ENCODE measurements at places on chromosomes 12 and 14.
A peak's percentile ranks its signal among the peaks of the same experiment; 100 is the strongest.

DNA sequence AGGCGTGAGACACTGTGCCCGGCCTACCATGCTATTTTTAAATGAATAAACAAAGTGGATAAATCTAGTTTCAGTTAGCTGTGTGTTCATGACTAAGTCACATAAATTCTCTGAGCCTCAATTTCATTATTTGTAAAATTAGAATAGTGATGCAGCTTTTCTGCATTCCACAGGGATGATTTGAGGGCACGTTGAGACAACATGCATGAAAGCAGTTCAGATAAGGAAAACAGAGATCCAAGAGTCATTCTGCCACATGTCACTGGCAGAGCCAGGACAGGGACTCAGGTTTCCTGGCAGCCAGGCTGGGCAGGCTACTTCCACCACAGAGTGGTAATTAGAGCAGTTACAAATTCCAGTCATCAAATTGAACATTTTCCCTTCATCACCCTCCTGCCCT, 2.9 kb upstream of the PPP4R4 start:
- DNase-seq, result peak; percentile 42

DNA sequence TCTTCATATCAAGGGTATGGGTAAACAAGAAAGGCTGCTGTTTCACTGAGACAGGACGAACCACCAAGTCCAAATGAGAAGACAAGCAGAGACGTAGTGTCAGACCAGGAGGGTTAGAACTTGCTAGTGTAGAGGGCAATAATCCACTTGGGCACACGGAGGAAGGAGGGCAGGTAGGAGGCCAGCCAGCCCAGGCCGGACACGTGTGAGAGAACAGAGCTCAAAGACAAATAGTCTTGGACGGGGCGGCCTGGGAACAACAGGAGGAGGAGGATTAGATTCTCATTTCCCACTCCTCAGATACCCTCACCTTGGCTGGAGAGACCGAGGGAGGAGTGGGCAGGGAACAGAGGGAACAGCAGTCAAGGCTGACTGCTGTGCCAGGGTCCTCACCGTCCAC, 8.8 kb downstream of the DHRS1 start:
- no peak for DNase-seq

- DNase-seq, result no peak
Observed at GRCh38 chr14:95675486-95675885, 10.7 kb upstream of the TCL1B start.

DNA sequence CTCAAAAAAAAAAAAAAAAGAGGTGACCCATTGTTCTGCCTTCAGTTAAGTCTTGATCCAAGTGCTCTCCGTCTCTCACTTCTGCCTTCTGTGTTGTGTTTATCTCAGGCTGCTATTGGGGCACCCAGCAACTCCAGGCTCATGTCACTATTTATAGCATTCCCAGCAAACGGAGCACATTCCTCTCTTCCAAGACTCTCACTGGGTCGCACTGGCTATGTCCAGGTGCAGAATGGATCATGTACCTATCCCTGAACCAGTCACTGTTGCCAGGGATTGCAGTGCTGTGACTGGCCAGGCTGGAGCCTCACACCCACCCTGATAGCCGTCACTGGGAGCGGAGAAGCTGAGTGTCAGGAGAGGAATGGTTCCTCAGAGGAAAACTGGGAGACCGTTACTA, 31.2 kb downstream of the RHOF start:
- DNase-seq, result no peak

DNA sequence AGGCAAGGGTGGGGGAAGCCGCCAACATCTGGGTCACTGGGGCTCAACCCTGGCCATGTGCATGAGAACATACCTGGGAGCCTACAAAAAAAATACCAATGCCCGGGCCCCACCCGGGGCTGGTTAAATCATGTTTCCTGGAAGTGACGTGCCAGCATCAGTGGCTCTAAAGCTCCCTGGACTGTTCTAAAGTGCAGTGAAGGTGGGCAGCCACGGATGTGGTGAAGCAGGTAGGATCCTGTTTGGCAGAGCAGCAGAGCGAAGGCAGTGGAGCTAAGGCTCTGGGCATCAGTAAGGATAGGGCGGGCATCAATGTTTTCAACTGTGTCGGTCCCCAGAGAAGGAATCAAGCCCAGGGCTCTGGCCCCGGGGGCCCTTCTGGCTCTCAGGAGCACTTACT, 525 bp upstream of the GPR68 start:
- DNase-seq, result no peak

DNA sequence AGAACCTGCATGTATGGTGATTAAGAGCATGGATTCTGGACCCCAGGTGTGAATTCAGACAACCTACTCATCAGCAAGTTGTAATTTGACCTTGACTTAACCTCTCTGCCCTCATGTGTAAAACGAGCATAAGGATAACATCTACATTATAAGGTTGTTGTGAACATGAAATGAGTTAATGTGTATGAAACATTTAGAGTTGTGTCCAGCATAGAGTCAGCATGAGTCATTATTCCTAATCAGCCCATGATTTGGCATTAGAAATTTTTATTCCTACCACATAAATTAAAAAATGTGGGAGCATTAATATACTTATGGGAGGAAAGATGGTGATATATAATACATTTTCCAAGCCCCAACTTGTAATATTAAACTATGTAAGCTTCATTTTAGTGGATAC, 95.9 kb upstream of the DDHD1 start:
- peak; percentile 3 for DNase-seq

- no peak for DNase-seq
Observed at GRCh38 chr12:64044191-64044590, 177.9 kb downstream of the KICS2 start.

- peak; percentile 9 for DNase-seq
Observed at GRCh38 chr12:42936991-42937390, 347.4 kb upstream of the PRICKLE1 start.

DNA sequence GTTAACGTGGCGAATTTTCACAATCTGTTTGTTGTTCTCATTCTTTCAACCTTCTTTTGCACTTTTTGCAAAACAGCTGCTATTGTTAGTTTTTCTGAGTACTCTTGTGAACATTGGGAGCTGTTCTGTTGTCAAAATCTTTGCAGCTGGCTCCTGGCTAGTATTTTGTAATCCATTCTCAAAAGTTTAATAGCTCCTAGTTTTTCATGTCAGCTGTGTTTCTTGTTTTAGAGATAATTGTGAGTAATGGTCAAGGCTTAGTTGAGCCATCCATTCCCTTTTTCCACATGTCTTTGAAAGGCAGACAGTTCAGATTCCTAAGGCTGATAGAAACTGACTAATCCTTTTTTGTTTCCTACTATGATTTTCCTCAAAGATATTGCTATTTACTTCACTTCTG, 39.1 kb upstream of the CRADD start:
- peak; percentile 53 for DNase-seq

DNA sequence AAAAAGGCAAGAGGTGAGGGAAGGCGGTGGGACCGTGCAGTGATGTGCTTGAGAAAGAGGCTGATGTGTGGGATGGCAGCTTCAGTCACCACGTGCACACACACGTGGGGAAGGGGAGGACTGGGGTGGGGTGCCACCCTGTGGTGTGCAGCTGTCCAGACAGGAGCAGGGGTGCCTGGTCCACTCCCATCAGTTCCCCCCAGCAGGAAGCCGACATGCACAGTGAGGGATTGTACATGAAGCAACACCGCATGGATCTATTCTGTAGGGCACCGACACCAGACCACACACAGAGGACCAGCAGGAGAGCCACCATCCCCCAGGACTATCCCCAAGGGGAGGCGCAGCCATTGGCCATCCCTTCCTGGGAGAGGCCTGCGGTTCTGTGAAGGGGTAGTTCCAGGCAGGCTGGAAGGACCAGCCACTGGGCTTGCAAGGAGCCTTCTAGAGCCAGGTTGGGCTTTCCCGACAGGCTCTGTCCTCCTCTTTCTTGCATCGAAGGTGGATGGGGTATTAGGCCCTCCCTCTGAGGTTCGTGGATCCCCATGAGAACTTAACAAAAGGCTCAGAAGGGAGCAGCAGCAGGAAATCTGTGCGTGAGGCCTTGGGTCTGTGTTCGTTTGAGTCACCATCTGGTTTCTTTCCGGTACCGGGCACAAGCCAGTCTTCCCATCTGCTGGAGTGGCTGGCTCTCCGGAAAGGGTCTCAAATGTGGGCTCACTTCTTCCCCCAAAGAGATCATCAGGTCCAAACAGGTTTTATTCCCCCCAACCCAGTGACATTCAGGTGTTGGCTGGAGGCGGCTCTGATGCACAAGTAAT, 59.8 kb downstream of the PLEKHG3 start:
- DNase-seq, result peak; percentile 66

- no peak for DNase-seq
Observed at GRCh38 chr14:76112889-76113624, 38.7 kb upstream of the GPATCH2L start.

- DNase-seq, result peak; percentile 31
Observed at GRCh38 chr12:46522071-46522470, 149.5 kb upstream of the SLC38A2 start.

DNA sequence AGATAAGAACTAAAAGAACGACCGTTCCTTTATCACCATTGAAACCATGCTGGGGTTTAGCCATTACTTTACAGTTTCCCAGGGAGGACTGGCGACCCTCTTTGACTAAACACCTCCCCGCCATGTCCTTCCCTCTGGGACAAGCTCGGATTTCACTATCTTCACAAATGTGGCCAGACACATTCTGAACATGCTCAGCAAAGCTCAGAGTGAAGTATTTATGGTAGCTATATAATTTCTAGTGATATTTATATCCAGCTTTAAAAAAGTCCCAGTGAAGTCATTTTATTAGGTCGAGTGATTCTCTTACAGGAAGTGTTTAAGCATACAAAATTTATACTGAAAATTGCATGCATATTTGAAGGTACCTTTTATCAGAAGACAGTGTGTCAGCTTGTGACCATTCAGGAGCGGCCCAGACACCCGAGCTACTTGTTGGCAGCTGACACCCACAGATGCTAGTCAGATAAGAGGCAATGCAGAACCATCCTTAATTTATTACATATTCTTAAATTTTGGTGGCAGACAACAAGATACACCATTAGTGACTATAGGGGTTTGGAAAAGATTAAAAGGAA, 36.8 kb downstream of the NIN start:
- no peak for DNase-seq

GRCh38 chr14:102209224-102209966, 69.7 kb downstream of the WDR20 start:
- peak; percentile 21 for DNase-seq

DNA sequence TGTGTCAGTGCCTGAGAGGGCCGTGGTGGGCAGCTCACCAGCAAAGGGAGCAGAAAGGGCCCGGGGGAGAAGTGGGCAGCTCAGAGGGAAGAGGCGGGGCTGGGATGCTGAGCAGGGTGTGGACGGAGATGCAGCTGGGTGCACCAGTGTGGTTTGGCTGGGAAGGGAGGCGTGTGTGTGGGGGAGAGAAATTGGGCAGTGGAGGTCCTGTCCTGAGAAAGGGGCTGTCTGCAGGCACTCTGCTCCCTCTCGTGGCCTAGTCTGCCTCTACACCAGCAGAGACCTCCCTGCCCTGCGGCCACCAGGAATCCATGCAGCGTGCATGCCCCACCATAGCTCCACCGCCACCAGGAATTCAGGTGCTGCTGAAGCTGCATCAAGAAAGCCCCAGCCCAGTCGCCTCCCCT, 6.4 kb downstream of the TMEM121 start:
- no peak for DNase-seq

- DNase-seq, result no peak
Observed at GRCh38 chr12:89354612-89355067, 2.3 kb upstream of the DUSP6 start.

DNA sequence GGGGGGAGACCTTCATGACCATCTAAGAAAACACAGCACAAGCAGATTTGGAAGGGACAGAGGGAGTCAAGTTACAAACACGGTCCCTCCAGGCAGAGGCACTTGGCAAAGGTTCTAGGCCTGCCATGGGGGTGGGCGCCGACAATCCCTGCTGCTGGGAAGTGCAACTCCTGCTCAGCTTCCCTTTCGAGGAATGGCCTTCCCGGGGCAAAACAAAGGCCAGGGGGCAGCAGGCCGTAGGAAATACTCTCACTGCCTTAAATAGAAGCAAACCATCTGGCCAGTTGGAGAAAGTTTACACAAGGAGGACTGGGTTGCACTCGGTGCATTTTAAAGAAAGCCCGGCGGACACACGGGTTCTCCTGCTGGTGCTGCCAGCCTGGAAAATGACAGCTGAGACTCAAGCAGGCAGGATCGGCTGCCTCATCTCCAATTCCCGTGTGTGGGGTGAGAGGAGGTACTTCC, 65.8 kb downstream of the ITPK1 start:
- DNase-seq, result no peak

- no peak for DNase-seq
Observed at GRCh38 chr14:30464481-30464880, 94.5 kb upstream of the G2E3 start.

DNA sequence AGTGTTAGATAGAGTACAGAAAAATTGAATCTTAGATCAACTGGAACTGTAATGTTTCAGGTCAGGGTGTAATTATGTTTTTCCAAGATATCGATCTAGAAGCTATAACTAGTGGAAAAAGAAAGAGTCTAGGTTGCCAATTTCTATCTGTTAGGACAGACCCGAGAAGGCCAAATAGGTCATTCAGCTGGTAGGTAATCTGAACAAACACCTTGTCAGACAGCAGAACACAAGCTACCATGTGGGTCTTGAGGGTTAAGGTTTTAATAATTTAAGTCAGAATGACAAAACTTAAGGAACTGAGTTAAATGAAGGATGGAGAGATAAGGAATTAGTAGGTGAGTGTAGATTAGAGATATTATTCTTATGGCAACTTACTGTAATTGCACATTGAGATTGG, 44.9 kb upstream of the KCNMB4 start:
- DNase-seq, result no peak

All from fibroblast of skin of right biceps (primary cell).